ENCODE measurements at places on chromosomes 2 and 18. TPM values are rescaled to one million over a fixed set of nuclear protein-coding genes. Genes with fewer than 3 reads are reported as not detected.

TMEM127 gene
- total RNA-seq: 34.3 TPM

TNFAIP6 gene
- total RNA-seq: 0.20 TPM

WIPF1 gene
- total RNA-seq: 3.1 TPM

ARHGEF4 gene
- 41.8 TPM for total RNA-seq

GCG gene
- not detected for total RNA-seq

BCL11A gene
- 43.0 TPM for total RNA-seq
